ENCODE measurements at places on chromosomes 1 and 21.

DNA sequence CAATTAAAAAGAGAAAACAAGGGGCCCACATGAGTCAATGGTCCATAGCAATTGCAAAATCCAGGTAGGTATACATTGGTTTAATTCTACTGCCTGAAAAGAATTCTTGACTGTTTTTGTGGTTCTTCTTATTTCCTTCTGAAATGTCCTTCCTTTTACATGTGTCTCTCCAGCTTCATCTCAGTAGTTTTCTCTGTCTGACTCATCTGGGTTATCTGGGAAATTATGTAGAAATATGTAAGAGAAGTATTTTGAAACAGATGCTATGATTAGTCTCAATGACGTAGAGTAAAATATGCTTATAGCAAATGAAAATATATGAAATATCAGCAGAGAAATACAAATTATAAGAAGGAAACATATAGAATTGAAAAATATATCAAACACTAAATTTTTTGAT, 953.2 kb downstream of the BRINP3 start:
- no peak for DNase-seq

DNA sequence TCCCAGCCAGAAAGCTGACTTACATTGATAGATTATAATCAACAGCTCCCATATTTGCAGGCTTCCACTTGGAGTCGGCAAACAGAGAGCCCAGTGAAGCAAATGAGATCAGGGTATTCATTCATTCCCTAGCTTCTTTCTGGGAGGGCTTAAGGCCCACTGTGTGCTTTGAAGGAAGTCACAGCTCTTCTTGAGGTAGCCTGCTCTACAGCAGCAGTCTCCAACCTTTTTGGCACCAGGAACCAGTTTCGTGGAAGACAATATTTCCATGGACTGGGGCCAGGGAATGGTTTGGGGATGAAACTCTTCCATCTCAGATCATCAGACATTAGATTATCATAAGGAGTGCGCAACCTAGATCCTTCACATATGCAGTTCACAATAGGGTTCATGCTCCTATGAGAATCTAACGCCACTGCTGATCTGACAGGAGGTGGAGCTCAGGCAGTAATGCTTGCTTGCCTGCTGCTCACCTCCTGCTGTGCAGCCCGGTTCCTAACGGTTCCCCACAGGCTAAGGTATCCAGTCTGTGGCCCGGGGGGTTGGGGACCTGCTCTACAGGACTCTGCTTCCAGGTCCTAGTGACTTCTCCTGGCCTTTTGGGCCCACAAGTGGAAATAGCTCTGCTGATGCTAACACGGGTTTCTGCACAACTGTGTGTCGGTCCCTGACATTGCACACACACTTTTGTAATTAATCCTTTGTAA, 13.7 kb upstream of the ADAM30 start:
- DNase-seq = no peak

DNA sequence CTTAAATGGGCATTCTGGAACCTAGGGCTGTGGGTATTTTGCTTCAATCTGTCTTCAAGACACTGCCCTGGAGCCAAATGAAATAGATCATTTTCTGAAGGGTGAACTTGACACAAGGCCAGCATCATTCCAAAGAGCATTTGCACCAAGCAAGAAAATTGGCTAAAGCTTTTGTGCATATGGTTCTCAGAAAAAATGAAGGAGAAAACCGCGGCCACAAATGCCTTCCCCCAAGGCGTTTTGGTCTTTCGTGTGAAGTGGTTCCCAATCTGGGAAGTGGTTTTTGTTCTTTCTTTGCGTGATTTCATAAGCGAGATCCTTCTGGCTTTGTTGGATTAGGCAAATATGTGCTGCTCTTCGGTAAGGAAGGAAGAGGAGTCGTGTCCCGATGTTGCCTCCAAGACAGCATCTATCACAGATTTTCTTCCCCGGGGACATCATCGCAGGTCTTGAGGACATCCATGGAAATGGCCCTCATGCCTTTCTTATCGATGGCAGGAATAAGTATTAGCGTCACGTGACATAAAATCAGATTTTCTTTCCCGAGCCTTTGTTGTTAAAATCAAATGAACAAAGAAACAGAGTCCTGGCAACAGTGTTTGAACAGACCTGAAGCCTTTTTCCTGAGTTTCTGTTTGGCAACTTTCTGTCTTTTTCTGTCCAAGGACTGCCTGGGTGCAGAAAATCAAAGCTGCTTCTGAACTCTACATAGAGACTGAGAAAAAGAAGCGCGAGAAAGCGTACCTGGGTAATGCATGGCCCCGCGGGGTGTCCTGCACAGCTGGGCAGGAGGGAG, 31.0 kb downstream of the ATP5PO start:
- no peak for DNase-seq

DNA sequence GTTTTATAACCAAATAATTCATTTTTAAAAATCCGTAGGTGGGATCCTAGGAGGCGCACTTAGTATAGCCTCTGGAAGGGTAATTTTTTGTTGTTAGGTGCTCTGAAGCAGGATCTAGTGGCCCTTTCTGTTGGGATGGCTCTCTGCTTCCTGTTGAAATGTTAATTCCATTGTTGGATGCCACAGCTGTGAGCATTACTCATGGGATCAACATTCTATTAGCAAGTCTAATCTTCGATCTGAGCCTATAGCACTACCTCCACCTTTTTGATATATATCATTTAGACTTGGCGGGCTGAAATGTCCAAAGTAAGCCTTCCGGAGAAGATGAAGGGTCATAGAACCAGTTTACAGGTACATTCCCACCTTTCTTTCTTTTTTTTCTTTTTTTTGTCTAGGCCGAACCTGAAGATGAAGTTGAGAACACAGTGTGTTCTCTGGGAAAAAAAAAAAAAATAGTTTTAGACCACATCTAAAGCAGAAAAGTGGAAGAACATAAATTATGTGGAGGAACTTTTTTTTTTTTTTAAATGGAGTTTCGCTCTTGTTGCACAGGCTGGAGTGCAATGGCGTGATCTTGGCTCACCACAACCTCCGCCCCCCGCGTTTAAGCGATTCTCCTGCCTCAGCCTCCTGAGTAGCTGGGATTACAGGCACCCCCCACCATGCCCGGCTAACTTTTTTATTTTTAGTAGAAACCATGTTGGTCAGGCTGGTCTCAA, 1.4 kb downstream of the CXADR start:
- peak; percentile 48 for DNase-seq

GRCh38 chr1:221840511-221841243, 98.8 kb upstream of the DUSP10 start:
- peak; percentile 48 for DNase-seq

GRCh38 chr1:112743174-112744008, 28.3 kb upstream of the PPM1J start:
- DNase-seq = peak; percentile 65

DNA sequence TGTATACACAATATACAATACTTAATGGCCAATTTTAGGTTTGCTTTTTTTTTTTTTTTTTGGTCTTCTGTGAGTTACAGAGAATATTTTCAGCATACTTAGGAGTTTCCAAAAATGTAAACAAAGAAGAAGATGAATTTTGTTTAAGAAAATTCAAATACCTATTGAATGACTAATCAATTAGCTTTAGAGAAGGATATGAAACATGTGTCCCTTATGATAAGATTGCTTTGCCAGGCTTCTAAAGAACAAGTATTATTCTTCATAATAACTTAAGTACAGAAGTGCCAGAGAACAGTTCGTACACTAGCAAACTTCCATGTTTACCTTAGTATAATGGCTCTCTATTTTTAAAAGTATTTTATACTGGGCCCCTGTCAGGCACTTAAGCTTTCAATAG, 1191.0 kb upstream of the NCAM2 start:
- no peak for DNase-seq

DNA sequence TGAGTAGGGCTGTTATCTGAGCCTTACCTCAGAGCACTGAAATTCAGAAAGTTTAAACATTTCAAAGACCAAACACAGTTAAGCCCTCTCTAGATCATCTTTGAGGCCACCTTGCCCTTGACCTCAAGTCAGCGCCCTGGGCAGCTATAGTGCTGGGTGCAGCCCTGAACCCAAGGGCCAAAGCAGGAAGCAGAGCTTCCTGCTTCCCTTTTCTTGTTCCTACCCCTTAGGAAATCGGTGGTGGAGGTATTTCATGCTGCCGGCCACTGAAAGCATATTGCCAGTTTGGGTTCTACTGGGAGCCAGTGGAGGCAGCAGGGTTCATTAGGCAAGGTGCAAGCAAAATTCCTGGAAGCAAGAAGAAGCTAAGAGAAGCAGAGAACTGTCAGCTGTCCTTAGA, 26.1 kb downstream of the CD244 start:
- no peak for DNase-seq

GRCh38 chr21:38319781-38320180, 63.0 kb downstream of the KCNJ15 start:
- peak; percentile 64 for DNase-seq
